Esophagus muscularis mucosa (tissue), 4 donors: ENCODE measurements at places on chromosomes 5 and 9. TPM values are rescaled to one million over a fixed set of nuclear protein-coding genes. Genes with fewer than 3 reads are reported as not detected.
A peak's percentile ranks its signal among the peaks of the same experiment; 100 is the strongest.

GRCh38 chr5:174119468-174119881, 74.0 kb downstream of the NSG2 start:
- no peak for DNase-seq

- no peak for DNase-seq
Measured at GRCh38 chr9:127711831-127712274, 3.6 kb downstream of the PTRH1 start.

- no peak for DNase-seq
Measured at GRCh38 chr5:122665051-122665450, 109.8 kb upstream of the SNX2 start.

- no peak for DNase-seq
Measured at GRCh38 chr5:134328619-134329018, 38.4 kb downstream of the CDKL3 start.

DNA sequence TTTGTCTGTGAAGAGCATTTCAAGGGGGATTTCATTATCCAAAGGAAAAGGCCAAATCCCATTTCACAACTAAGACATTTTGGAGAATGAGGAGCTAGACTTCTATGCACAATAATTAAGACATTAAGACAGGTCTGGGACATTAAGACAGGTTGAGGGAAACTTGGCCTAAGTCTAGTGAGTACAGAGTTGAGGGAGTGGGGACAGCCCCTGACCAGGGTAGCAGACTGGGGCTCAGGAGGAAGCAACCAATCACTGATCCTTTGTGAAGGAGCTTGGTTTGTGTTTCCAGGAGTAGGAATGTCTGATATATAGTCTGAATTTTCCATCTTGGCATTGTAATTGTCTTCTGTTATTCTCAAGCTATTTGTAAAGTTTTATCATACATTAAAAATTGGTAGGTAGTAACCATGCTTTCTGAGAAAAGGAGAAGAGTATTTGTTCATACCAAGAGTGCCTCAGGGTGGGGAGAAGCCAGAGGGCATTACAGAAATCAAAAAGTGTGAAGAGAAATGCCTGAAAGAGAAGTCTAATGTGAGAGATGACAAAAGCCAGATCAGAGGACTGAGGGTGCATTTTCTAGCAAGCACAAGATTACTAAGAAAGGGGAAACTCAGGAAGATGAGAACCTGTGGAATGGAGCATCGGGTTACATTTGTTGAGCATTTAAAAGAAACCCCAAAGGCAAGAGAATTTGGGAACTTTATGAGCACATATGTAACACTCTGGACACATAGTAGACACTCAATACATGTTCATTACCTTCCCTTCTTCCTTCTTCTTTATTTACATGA, 189.3 kb upstream of the PIK3R1 start:
- no peak for DNase-seq

GRCh38 chr9:22035591-22036011, 26.5 kb upstream of the CDKN2B start:
- no peak for DNase-seq

- no peak for DNase-seq
Measured at GRCh38 chr5:147484708-147485020, 25.2 kb downstream of the DPYSL3 start.

DNA sequence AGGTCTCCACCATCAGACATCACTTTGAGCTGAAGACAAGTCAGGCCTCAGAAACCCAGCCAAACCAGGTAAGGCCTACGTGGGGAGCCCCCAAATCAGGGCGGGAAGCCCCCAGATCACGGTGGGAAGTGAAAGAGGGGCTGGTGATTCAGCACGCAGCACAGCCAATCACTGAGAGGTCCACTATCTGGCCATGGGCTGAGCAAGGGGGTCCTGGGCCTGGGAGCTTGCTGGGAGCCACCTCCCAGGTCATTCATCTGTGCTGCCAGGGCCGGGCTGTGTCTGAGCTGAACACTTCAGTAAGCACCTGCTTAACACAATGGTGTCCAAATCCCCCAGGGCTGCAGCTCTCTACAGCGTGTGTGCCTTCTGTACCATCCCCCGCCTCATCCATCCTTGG, 15.5 kb downstream of the MED10 start:
- DNase-seq, result no peak

GRCh38 chr5:93793159-93793781, 51.9 kb upstream of the POU5F2 start:
- DNase-seq, result no peak

GRCh38 chr5:158163451-158164295, 304.7 kb upstream of the CLINT1 start:
- DNase-seq, result no peak

- DNase-seq, result no peak
Measured at GRCh38 chr5:80569961-80570786, at the start of gene ANKRD34B. Gene ANKRD34B (minus strand): TSS chr5:80570280. CDS start chr5:80560019, 10,261 bp downstream.

GRCh38 chr5:167071981-167072610, 1219.3 kb upstream of the WWC1 start:
- no peak for DNase-seq

GRCh38 chr5:59041355-59041754, 458.5 kb downstream of the RAB3C start:
- DNase-seq, result no peak

- DNase-seq, result no peak
Measured at GRCh38 chr9:123478967-123479602, 123.1 kb downstream of the CRB2 start.

GRCh38 chr5:33530183-33531036, 89.6 kb downstream of the TARS1 start:
- DNase-seq, result peak; percentile 86

DNA sequence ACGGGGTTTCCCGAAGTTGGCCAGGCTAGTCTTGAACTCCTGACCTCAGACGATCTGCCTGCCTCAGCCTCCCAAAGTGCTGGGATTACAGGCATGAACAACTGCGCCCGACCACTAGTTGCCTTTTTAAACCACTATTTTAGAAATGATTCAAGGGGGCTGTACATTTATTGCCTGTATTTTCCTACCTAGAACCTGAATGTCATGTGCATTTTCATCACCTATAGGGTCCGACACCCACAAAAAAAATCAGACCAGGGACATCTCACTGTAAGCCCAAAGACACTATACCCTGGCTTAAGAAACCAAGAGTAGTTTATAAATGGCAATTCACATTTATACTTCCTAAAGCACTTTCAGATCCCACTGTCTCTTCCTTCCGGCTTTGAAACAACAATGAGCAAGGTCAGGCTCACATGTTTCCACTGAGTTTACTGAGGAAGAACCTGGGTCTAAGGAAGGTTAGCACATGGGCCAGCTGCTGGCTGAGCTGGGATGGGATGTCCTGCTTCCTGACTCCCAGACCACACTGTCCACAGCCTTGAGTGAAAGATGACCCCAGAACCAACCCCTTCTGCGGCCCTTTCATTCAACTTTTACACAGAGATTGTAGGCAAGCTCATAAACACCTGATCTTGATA, 87.3 kb downstream of the SERINC5 start:
- no peak for DNase-seq

- peak; percentile 37 for DNase-seq
Measured at GRCh38 chr5:77546-77945, 14.4 kb upstream of the PLEKHG4B start.

GRCh38 chr5:172897481-172898217, 61.6 kb upstream of the RPL26L1 start:
- no peak for DNase-seq

DNA sequence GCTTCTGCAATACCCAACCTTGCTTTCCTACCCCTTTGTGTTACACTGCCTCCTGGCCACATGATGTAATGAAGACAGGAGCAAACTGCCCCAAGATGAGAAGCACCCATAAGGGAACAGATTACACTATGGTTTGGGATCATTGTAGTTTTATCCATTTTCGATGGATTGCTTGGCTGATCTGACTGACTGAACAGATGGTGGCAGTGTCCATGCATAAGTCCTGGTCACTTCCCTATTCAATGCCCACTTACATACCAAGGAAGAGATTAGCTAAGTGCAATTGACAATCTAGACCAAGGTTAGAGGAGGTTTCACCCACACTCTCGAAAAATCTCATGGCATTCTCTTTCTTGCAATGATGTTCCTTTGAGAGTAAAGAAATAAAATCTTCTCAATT, 319.9 kb downstream of the RAB3C start:
- DNase-seq, result peak; percentile 17

DNA sequence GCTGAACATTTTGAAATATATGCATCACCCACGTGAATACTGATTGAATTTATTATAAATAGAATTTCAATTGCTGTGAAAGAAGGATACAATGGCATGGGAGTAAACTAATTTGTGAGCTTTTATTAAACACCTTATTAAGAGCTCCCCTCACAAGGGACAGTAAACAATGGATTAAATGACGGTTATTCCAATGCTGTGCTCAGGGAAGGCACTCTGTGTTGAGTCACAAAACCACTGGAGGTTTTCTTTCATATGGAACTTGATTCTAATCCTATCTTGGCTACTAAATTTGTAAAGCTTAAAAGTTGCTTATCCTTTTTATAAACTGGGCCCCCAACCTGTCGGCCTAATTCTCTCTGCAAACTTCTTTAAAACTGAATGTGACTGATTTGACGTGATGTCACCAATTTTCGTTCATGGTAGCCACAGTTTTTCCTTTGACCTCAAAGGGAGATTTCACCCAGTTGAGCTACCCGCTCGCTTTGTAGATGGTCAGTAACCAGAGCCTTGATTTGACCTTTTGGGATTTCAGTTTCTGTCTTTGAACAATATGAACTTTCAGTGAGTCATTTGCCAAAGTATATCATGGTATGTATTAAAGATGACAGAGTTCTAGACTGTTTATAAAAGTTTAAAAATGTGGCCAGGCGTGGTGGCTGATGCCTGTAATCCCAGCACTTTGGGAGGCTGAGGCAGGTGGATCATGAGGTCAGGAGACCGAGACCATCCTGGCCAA, 61.3 kb upstream of the PIK3R1 start:
- DNase-seq, result no peak

DNA sequence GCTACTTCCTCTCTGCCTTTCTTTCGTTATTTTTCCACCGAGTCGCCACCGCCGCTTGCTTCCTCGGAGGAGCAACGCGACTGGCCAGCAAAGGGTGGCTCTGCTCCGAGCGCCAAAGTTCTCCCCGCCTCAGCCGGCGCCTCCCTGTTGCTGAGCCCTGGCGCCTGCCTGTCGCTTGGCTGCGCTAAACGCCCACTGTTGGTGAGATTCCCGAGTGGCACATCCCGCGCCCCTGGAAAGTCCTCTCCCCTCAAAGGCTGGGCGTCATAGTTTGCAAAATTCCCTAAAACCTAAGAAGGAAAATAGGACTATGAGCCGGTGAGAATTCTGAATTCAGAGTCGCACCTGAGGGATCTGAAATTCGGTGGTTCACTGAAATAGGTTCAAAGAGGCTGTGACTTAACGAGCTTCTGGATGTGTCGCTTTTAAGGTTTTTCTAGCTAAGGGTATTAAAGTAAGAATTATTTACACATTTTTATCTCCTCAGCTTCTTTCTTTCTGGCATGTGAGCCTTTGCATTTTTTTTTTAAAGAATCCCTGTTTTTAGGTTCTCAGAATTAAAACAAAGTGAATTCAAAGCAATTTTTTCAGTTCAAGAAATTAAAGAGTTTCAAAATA, at the start of gene GRIN3A:
Gene GRIN3A, minus strand, starts transcription at position 82 of the 618 bp plus-strand sequence. CDS start 668 bp downstream, outside the sequence.
- no peak for DNase-seq

GRCh38 chr9:78009186-78009585, 22.4 kb downstream of the GNAQ start:
- no peak for DNase-seq

SGTB gene
- total RNA-seq, result 13.4 TPM

GAS1 gene
- 152 TPM for total RNA-seq

TSSK1B gene
- total RNA-seq, result under 0.01 TPM

ADGRV1 gene
- 0.42 TPM for total RNA-seq

ERGIC1 gene
- 105 TPM for total RNA-seq

C9 gene
- not detected for total RNA-seq

PHF24 gene
- 0.78 TPM for total RNA-seq

DDX4 gene
- total RNA-seq, result not detected

HTR1A gene
- total RNA-seq, result not detected
